H1 (cell line): ENCODE measurements at places on chromosomes 2 and 18. TPM values are rescaled to one million over a fixed set of nuclear protein-coding genes. Genes with fewer than 3 reads are reported as not detected.
A peak's percentile ranks its signal among the peaks of the same experiment; 100 is the strongest.

DNA sequence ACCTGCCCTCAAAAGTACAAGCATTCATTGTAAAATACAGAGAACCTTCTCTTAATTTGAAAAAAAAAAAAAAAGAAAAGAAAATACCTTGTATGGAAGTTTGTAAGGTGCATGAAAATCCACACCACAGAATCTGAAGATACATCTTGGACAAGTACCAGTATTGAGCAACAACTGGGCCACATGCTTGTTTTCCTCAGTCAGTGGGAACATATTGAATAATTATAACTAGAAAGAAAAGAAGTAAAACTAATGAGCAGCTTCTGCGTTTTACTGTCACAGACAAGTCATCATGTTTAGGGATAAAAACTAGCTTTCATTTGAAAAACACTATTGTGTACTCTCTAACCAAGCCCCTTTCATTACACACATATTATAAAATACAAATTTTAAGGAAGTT lies 5.8 kb upstream of the PEX13 start:
- no peak for DNase-seq

Gene AQP12A
- polyA plus RNA-seq, result not detected in 2 replicates

Gene GNAL
- polyA plus RNA-seq, result 13.2 and 13.5 TPM in 2 replicates

GRCh38 chr18:44411262-44411905 lies 269.3 kb upstream of the SETBP1 start:
- DNase-seq, result no peak

DNA sequence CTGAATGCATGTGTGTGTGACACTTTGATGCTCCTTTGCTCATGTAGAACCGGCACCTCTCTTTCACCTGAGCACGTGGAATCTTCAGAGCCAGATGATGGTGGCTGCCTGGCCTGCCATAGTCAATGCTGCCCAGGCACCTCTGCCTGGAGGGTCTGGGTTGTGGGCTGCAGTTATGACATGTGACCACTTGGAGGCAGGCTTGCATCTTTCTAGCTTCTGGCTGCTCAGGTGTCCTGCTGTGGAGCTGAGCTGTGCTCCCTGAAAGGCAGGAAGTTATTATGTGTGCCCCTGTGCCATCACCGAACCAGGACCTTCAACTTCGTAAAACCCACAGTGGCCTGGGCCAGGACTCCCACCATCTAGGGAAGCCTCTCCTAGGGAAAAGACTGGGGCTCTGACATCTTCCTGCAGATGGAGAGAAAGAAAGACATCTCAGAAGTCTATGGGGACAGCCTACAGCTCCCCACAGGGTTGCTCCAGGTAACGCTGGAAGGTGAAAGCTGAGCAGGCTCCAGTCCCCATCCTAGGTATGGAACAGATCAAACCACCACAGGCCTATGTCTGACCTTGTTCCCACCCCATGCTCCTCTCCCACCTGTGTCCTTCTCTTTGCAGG lies 30.2 kb downstream of the PSD4 start:
- DNase-seq, result peak; percentile 47

Gene MARCO
- polyA plus RNA-seq, result not detected in 2 replicates

Gene SKA1
- 8.6 and 9.2 TPM in 2 replicates for polyA plus RNA-seq

Gene ATP6V1B1
- polyA plus RNA-seq, result 0.17 TPM in 1 of 2 replicates, not detected in the other

Gene NR4A2
- 0.15 and 0.16 TPM in 2 replicates for polyA plus RNA-seq

Gene RTP5
- 0.03 TPM in 1 of 2 replicates, not detected in the other for polyA plus RNA-seq

Gene SERPINB10
- not detected in 2 replicates for polyA plus RNA-seq
